Skin of body (tissue), 3 donors: ENCODE measurements at places on chromosomes 3 and 15.

- no peak for DNase-seq
Observed at GRCh38 chr3:126207166-126207565, 26.8 kb upstream of the ALDH1L1 start.

GRCh38 chr3:107753976-107754375 is 231.2 kb downstream of the BBX start:
- DNase-seq = no peak

- DNase-seq = no peak
Observed at GRCh38 chr3:73094951-73095350, 33.5 kb downstream of the EBLN2 start.

GRCh38 chr15:90891346-90891949 is 7.1 kb downstream of the FES start:
- DNase-seq = no peak

GRCh38 chr15:100941536-100941935 is 22.4 kb downstream of the LRRK1 start:
- no peak for DNase-seq

- DNase-seq = no peak
Observed at GRCh38 chr3:107973152-107973551, 117.7 kb downstream of the CD47 start.

GRCh38 chr15:78065973-78066946 is 11.3 kb downstream of the TBC1D2B start:
- DNase-seq = no peak

GRCh38 chr15:70480196-70480856 is 283.0 kb downstream of the UACA start:
- no peak for DNase-seq

DNA sequence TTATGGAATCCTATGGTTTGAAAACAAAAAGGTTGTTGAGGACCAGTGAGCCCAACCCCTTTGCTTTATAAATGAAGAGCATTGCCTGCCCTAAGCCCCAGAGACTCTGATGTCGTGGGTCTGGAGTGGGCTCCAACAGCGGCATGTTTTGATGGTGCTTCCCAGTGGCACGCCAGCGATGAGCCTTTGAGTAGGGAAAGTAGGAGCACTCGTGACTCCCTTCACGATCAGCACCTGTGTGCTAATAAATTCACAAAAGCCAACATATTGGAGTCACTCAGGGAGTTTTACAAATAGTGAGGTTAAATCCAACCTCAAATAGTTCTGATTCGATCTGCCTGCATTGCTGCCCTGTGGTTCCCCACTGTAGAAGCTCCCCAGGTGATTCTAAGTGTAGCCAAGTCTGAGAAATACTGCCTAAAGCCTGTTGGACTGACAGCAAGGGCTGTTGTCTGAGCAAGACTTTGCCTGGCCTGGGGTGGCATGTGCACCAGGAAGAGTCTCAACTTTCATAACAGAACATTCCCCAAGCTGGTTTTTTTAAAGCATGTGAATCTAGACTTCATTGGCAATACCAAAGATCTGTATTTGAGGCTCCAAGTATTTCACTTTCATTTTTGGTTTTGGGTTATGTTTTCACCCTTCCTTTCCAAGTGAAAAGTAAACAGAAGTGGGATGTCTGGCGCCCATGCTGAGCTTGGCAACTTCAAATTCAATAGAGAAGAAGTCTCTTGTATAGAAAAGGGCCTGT is 9.9 kb downstream of the CCR5 start:
- DNase-seq = no peak

- DNase-seq = no peak
Observed at GRCh38 chr15:86555939-86556338, 476.3 kb downstream of the AGBL1 start.

- no peak for DNase-seq
Observed at GRCh38 chr3:145197051-145197820, 963.7 kb downstream of the PLOD2 start.

DNA sequence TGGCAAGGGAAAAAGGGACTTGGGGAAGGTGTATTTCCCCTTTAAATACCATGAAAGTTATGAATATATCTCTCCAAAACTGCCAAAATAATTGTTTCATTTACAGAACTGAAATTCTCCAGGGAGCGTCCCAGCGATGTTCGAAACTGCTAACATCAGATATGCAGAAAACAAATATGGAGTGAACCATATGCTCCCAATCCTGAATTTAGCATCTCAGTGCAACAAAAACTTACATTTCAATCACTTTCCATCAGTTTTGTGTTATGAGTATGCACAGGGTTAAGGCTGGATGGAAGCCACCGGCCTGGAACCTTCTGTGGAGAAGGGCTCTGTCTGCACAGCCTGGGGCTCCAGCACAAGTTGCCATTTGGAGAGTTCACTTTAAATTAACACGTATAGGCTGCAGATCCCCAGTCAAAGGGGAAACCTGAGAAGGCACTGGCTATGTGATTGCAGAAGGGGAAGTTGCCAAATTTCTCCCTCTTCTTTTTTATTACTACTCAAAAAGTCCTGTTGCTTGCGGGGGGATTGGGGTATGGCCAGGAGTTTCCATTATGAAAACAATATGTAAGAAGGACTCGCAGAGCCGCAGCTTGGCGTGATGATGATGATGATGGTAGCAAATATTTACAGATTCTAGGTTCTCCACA is 56.9 kb upstream of the FOXP1 start:
- no peak for DNase-seq

DNA sequence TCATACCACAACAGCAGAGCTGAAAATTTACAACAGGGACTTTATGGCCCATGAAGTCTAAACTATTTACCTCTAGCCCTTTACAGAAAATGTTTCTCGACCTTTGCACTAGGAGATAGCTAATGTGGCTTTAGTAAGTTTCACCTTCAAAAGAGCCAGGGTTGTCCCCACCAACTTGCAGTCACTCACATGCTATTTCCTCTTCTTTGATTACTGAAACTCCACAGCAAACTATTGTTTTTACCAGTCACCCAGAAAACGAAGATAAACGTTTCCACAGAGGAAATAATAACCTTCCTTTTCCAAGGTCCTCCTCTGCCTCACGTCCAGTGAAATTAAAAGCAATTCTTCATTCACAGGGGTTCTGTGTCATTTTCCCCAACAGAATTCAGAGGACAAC is 48.2 kb downstream of the WWTR1 start:
- DNase-seq = no peak

DNA sequence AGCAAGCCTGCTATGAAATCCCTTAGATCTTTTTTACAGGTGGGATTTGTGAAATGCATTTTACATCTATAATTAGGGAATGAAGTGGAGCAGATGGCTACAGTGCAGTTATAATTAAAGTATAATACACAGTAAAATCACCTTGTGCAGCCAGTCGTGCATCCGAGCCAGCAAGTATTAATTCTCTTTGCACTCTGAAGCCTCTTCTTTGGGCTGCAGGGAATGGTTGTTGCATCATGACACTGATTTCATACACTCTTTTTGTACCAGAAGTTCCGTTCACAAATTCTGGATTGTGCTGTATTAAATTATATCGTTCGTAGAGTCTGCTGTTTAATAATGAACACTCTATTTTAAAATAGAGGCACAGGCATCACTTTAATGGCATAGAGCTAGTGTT is 28.7 kb upstream of the TP63 start:
- DNase-seq = no peak

DNA sequence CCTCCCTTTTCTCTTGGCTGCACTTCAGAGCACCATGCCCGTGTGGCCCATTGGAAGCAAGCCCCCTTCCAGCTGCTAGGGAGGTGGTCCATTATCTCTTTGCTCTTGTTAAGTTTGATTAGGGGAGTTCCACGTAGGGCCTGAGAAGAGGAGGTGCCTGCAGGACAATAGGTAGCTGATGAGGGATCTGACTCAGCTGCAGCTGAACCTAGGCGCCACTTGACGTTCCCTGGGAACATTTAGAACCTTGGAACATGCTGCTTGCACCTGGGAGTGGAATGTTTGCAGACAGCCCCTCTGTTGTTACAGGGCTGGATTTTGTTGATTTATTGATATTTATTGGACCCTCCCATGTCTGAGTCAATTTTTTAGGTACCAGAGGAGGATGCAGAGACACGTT is 4.7 kb downstream of the SMAD3 start:
- no peak for DNase-seq

- no peak for DNase-seq
Observed at GRCh38 chr15:87572381-87572910, 684.1 kb downstream of the NTRK3 start.
